ENCODE measurements at places on chromosomes 12 and 14.
A peak's percentile ranks its signal among the peaks of the same experiment; 100 is the strongest.

DNA sequence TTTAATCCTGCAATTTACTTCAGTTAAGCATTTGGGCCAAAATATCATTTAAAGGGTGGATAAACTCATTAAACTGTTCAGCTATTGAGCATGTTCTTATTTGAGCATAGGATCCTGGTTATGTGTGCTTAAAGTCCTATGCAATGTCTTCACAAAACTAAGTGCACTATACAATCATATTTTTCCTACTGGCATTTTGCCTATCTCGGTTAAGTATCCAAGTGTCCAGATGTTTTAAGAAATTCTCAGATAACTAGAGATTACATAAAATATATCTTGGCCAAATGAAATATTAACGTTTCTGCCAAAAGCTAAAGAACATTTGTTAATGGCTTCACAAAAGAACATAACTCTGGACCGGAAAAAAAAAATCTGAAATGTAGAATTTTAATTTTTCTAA is 250.8 kb upstream of the LRFN5 start:
- no peak for DNase-seq

GRCh38 chr12:59724011-59724695 is 128.3 kb downstream of the SLC16A7 start:
- DNase-seq, result no peak

DNA sequence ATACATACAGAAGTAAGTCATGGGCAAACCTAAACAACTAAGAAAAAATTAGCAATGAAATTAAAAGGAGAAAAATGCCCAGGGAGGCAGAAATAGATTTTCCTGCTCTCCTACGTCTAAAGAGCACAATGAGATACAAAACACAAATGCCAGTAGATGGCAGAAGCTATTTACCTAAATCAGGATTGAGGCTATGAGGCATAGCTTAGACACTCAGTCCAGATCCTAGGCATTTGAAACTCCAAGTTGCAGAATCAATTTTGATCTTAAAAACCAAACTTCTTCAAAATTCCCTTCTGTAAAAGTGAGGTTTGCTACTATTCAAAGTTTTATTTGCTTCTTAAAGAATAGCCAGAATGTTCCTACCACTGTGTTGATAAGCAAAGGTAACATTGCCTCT is 368.6 kb downstream of the DAD1 start:
- DNase-seq, result no peak

DNA sequence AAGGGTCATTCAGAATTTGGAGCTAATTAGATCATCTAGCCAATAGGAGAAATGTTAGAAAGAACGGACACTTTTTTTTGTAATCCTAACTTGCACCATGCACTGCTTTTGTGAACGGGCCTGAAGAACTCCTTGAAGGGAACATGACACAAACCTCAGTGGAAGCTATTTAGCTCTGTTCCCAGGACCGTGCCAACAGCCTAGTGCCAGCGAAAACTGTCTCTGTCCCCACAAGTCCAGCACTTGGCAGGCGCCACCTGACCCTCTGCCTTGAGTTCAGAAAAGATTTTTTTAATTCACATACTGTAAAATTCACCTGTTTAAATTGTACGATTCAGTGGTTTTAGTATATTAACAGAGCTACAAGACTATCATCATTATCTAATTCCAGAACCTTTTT is 31.3 kb upstream of the KCNA5 start:
- no peak for DNase-seq

- no peak for DNase-seq
These were observed 15.7 kb upstream of the DDHD1 start for GRCh38 chr14:53168786-53169185.

DNA sequence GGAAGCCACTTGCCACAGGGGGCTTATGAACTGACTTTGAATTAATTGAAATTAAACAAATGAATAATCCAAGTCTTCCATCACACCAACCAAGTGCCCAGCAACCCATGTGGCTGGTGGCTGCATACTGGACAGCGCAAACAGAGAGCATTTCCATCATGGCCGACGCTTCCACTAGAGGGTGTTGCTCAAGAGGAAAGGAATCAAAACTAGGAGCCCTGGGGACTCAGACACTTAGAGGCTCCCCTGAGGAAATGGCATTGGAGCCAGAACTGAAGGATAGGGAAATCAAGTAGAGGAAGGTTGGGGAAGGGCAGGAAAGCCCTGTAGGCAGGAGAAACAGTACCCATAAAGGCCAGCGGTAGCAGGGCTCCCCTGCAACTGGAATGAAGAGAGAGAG is 50.6 kb upstream of the NUAK1 start:
- no peak for DNase-seq

DNA sequence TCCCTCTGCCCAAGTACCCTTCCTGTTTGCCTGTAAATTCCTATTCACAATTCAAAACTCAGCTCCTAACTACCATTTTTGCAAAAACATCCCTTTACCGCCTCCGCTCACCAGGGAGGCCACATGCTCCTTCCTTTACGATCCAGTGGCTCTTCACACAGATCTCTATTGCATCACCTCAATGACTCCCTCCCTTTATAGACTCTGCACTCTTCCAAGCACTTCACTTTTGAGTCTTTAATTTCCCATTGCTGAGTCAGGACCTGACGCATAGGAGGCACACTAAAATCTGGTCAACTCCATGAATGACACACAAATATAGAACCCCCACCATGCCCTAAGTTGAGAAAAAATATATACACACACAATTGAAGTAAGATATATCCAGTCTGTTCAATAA is 45.9 kb downstream of the PPP1R13B start:
- DNase-seq, result no peak

- no peak for DNase-seq
These were observed 333.9 kb downstream of the CEP128 start for GRCh38 chr14:80607430-80608190.

- no peak for DNase-seq
These were observed 16.0 kb upstream of the SERPINA4 start for GRCh38 chr14:94545131-94545841.

DNA sequence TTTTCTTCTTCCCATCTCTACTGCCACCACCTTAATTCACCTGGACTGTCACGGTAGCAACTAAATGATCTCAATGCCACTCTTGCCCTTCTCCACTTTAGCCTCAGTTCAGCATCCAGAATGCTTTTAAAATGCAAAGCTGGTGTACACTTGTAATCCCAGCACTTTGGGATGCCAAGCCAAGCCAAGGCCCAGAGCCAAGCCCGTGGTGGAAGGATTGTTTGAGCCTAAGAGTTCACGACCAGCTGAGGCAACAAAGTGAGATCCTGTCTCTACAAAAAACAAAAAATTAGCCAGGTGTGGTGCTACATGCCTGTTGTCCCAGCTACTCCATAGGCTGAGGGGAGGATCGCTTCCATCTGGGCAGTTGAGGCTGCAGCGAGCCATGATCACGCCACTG is 5.9 kb downstream of the CIPC start:
- DNase-seq, result peak; percentile 69

- no peak for DNase-seq
These were observed 250.9 kb downstream of the ADGRD1 start for GRCh38 chr12:131204416-131205274.

- no peak for DNase-seq
These were observed 15.5 kb upstream of the MGP start for GRCh38 chr12:14901228-14901562.

DNA sequence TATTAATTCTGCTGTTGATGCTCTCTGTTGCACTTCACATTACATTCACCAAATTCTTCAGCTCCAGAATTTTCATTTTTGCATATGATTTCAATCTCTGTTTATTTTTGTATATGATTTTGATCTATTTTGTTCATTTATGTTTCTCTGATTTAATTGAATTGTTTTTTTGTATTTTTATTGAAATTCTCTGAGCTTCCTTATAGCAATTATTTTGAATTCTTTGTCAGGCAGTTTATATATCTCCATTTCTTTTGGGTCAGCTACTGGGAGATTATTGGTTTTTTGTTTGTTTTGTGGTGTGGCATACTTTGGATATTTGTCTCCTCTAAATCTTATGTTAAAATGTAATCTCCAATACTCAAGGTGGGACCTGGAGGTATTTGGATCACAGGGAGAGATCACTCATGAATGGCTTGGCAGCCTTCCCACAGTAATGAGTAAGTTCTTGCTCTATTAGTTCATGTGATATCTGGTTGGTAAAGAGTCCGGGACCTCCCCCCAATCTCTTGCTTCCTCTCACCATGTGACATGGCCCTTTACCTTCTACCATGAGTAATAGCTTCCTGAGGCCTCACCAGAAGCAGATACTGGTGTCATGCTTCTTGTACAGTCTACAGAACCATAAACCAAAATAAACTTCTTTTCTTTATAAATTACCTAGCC is 8.7 kb upstream of the TCL1A start:
- DNase-seq, result no peak

DNA sequence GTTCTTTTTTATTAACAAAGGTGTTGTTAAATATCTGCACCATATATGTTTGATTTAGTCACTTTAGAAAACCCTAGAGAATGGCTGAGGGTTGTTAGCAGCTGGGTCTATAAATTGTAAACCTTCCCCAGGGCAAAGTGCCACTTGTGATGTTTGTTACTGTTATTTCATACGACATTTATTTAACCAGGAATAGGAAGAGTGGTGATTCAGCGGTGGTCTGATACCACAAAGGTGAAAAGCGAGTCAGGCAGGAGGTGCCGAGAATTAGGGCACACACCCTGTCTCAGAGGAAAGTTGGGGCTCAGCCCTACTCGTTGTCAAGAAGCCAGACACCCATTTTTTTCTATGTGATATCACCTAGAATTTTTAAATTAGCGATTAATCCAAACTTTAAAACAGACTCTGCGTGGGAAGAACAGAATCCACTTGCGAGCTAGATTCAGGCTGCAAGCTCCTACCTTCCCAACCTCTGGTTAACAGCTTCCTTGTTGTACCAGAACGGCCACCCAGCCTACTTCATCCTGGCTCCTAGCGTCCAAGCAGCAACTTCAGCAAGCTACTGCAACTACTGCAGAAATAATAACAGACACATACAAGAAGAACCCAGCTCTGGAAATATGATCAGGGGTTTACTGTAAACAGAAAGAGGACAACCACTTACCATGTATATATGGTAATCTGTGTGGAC is 126.7 kb downstream of the TMEM132D start:
- no peak for DNase-seq

- no peak for DNase-seq
These were observed 96.5 kb downstream of the PPP1R12A start for GRCh38 chr12:79838359-79838758.

DNA sequence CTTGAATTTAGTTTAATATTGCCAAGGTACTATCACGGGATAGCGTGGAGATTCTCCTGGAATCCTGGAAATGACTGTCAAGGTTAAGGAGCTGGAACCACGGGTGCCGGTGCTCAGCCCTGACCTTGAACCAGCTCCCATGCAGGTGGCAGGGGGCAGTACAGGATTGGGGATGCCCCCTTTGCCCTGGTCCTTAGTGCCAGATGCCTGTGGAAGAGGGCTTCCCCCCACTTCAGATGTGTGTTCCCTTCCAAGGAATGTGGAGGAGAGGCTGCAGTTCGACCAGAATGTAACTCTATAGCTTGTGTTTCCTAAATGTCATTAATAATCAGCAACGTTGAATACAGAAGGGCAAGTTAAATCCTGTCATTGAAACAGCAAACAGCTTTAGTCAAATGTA is 258.9 kb downstream of the VRK1 start:
- no peak for DNase-seq

- DNase-seq, result no peak
These were observed 256.8 kb downstream of the PCNX1 start for GRCh38 chr14:71163842-71164629.

DNA sequence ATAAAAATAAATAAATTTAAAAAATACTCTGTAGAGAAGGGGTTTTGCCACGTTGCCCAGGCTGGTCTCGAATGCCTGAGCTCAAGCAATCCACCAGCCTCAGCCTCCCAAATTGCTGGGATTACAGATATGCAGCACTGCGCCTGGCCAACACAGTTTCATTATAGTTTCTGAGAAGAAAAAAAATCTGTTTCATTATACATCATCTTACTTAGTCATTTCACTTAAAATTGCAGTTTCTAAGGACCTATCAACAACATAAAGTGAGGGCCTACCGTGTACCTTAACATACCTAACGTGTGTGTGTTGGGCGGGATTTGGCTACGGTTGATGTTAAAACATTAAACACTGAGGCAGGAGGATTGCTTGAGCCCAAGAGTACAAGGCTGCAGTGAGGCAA is 28.3 kb downstream of the P2RX2 start:
- DNase-seq, result no peak

GRCh38 chr14:104375551-104376201 is 203.9 kb upstream of the C14orf180 start:
- no peak for DNase-seq

DNA sequence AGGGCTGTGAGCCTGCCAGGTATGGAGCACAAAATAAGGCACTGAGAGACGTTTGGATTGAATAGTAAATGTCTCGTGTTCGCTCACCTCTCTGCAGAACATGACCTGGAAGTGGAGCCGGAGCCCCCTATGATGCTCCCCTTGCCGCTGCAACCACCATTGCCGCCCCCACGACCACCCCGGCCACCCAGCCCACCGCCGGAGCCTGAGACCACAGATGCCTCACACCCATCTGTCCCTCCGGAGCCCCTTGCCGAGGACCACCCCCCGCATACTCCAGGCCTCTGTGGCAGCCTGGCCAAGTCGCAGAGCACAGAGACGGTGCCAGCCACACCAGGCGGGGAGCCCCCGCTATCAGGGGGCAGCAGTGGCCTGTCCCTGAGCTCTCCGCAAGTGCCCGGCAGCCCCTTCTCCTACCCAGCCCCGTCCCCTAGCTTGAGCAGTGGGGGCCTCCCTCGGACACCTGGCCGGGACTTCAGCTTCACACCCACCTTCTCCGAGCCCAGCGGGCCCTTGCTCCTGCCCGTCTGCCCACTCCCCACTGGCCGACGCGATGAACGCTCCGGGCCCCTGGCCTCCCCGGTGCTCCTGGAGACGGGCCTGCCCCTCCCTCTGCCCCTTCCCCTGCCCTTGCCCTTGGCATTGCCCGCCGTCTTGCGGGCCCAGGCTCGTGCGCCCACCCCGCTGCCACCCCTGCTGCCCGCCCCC is 18.7 kb downstream of the SETD1B start:
- no peak for DNase-seq

GRCh38 chr14:81309511-81309910 is 88.8 kb upstream of the GTF2A1 start:
- no peak for DNase-seq

GRCh38 chr14:104874110-104874531 is 9.1 kb downstream of the CEP170B start:
- DNase-seq, result no peak

- no peak for DNase-seq
These were observed 13.9 kb upstream of the KRT80 start for GRCh38 chr12:52205612-52206303.

DNA sequence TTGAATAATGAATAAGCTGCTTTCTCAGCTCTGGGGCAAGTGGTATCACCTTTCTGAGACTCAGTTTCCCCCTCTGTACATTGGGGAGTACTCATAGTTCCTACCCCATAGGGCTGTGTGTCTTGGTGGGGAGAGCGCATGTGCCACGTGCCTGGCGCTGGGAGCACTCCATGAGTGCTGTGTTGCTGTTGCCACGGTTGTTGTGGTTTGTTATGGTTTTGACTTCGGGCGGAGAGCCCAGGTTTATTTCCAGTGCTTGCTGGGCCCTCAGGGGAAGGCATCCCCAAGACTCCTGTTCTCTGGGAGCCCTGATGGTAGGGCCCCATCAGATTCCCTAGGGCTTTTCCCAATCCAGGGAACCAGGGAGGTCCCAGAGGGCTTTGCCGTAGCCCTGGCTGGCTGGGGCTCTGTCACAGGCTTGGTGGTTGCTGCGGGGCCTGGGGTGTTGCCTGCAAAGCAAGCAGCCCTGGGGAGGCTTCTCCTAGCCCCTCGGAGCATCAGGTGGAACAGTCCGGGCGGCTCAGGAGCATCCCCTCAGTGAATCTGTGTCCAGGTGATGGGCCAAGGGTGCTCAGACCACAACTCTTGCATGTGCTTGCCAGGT is 18.6 kb downstream of the SH2B3 start:
- no peak for DNase-seq

GRCh38 chr12:96501133-96501761 is 11.9 kb downstream of the CFAP54 start:
- peak; percentile 3 for DNase-seq

All from NCI-H2081 (cell line).